H4 (cell line): ENCODE measurements at places on chromosomes 16 and 17. TPM values are rescaled to one million over a fixed set of nuclear protein-coding genes. Genes with fewer than 3 reads are reported as not detected.
A peak's percentile ranks its signal among the peaks of the same experiment; 100 is the strongest.

Gene RNPS1
- 144 and 152 TPM in 2 replicates for total RNA-seq

Gene CHAD
- not detected in 2 replicates for total RNA-seq

Gene ACAP1
- 0.19 TPM in 1 of 2 replicates, not detected in the other for total RNA-seq

Gene KCNG4
- not detected in 2 replicates for total RNA-seq

Gene ALOXE3
- total RNA-seq = not detected in 2 replicates

Gene CRHR1
- 1.2 and 3.6 TPM in 2 replicates for total RNA-seq

Gene CA5A
- total RNA-seq = not detected in 2 replicates

Gene TERB1
- total RNA-seq = 0.27 TPM in 1 of 2 replicates, not detected in the other

Gene EME1
- 9.4 and 11.9 TPM in 2 replicates for total RNA-seq

Gene SSTR5
- not detected in 2 replicates for total RNA-seq

Gene PLCG2
- 2.2 and 3.2 TPM in 2 replicates for total RNA-seq

Gene XAF1
- total RNA-seq = 33.0 and 44.8 TPM in 2 replicates

Gene CCL17
- not detected in 2 replicates for total RNA-seq

Gene NPIPB2
- 1.0 TPM in 1 of 2 replicates, not detected in the other for total RNA-seq

Gene RDM1
- total RNA-seq = 0.66 and 1.1 TPM in 2 replicates

DNA sequence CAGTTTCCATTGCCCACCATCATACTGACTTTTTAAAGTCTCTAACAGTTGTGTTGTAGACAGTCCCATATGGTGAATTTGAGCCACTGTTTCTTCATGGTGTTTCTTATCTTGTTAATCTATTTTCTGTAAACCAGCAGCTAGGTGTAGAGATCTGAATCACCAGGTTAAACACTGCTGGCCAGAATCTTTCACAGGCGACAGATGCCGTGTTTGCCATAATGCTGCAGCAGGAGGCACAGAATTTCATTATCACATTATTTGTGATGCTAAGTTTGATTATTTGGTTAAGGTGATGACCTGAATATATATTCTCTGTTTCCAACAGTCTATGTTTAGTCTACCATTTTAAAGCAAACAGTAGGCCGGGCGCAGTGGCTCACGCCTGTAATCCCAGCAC lies 11.5 kb upstream of the CNGB1 start:
- no peak for DNase-seq

DNA sequence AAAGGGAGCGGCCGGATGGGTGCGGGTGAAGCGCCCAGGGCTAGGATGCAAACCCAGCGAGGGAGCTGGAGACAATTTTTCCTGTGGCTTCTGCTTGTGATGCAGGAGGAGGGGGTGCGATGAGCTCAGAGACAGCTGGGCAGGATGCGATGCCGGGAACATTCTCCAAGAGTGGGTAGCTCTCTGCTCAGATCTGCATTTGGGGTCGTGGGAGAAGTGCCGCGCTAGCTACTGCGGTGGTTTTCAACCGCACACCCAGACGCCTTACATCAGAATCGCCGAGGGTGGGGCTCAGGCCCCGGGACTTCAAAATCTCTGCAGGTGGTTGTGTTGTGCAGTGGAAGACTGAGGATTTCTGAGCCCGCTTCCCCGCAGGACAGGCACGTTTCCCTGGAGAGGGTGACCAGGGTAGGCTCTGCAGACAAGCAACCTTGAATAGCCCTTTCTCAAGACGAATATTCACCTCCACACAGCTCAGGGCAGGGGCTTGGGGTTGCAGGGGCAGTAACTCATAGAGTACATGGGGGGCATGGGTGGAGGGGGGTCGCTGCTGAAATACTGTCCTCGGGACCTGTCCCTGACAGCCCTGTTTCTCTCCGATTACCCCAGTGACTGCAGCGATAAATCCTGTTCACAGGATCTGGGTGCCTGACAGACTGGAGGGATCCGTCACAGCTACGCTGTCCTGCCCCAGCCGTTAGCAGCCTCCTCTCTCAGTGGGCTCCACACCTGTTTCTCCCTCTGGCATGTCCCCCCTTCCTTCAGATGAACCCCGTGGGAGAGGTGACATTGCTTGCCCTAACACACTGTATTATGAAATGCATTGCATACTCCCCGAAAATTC lies 63.3 kb downstream of the HAPSTR1 start:
- DNase-seq = no peak

DNA sequence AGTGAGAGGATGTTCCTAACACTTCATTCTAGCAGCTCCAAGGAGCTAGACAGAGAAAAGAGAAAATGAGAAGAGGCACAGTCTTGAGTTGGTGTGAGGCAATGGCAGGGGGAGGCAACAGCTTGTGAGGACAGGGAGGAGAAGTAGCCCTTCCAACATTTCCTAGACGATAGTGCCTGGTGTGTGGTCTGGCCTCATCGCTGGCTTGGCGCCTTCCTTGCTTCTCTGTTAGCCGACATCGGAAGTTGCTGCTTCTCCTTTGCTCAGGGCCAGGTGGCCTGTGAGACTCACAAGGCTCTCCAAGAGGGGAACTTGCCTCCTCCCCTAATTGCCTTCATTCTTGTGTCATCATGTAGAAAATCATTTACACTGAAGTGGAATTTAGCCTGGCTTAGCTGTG lies 208.7 kb downstream of the MAP2K4 start:
- DNase-seq = no peak

DNA sequence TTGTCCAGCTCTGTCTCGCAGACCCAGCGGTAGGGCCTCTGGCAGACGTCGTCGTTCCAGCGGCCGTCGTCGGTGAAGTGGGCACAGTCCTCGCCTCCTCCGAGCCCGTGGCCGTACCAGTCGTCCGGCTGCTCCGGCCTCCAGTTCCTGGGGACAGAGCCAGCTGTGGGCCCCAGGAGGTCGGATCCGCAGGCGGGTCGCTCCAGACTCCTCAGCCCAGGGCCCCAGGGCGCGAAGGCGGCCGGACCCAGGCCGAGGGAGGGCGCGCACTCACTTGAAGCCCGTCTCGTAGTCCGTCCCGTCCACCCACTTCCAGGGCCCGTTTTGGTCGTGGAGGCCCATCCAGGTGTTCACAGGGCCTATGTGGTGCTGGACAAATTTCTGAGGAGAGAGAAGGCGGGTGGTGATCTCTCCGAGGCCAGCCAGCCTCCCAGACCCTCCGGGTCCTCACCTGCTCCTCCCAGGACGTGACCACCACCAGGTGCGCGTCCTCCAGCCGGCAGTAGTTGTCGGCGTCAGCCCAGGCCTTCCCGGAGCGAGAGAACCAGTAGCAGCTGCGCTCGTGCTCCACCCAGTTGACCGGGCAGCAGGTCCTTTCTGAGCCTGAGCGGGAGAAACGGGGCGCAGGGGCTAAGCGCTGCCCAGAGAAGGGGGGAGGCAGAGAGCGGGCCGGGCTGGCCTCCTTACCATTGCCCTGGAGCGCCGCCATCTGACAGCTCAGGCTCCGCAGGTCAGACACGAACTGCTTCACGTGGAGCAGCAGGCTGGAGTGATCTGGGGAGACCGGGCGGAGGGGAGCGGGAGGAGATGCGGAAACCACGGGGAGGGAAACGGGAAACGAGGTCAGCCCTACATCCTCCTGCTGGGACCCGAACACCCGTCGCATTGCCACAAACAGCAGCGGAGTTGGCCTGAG lies 5.2 kb downstream of the ASGR1 start:
- no peak for DNase-seq

- no peak for DNase-seq
Observed at GRCh38 chr17:64252831-64253230, 10.2 kb downstream of the TEX2 start.

- DNase-seq = no peak
Observed at GRCh38 chr17:64662774-64663367, 764 bp upstream of the SMURF2 start.

- DNase-seq = no peak
Observed at GRCh38 chr17:78798695-78799559, 16.9 kb upstream of the CYTH1 start.

GRCh38 chr16:61678182-61678581 lies 358.1 kb downstream of the CDH8 start:
- no peak for DNase-seq

DNA sequence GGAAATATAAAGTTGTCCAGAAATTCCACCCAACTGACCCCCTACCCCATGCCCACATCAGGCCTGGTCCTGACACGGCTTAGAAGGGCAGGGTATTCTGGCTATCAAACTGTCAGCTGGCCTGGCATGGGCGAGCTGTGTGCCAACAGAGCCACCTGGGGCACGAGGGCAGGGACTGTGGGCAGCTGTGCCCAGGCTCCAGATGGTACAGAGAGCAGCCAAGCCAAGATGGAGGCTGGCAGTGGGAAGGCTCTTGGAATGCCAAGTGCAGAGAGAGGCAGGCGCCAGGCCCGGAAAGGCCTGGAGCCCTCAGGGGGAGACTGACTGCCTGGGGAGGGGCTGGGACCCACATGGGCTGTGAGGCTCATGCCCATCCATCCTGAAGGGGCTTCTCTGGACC lies 24.3 kb upstream of the PHF12 start:
- no peak for DNase-seq

GRCh38 chr16:31460582-31461002 lies 1.3 kb downstream of the ARMC5 start:
- peak; percentile 64 for DNase-seq

- no peak for DNase-seq
Observed at GRCh38 chr16:75486014-75486675, 9.1 kb downstream of the CHST6 start.

- DNase-seq = no peak
Observed at GRCh38 chr16:1525871-1526607, 7.4 kb upstream of the TMEM204 start.

GRCh38 chr16:89052890-89053724 lies 40.5 kb upstream of the ACSF3 start:
- DNase-seq = peak; percentile 95

GRCh38 chr16:82011199-82011641 lies at the start of gene SDR42E1:
SDR42E1 (minus strand) TSS chr16:82011470; CDS start chr16:82000858, 10,612 bp downstream.
- DNase-seq = no peak

DNA sequence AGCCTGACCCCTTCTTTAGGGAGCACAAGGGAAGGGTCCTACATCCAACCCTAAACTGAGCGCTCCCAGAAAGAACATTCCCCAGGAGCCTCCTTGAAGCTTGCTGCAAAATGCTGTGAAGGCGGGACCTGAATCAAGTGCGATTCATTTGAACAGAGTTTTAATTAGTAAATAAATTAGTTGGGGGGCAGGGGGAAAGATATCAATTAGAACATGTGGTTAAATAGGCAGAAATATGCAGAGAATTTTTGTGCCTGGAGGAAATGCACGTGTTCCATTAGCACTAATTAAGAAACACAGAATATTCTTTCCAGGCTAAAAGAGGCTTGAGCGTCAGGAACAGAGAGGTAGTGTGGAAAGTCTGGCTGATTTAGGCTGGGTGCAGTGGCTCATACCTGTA lies 38.5 kb upstream of the SHISA9 start:
- no peak for DNase-seq

- DNase-seq = no peak
Observed at GRCh38 chr17:82563318-82563717, 43.8 kb downstream of the FOXK2 start.

DNA sequence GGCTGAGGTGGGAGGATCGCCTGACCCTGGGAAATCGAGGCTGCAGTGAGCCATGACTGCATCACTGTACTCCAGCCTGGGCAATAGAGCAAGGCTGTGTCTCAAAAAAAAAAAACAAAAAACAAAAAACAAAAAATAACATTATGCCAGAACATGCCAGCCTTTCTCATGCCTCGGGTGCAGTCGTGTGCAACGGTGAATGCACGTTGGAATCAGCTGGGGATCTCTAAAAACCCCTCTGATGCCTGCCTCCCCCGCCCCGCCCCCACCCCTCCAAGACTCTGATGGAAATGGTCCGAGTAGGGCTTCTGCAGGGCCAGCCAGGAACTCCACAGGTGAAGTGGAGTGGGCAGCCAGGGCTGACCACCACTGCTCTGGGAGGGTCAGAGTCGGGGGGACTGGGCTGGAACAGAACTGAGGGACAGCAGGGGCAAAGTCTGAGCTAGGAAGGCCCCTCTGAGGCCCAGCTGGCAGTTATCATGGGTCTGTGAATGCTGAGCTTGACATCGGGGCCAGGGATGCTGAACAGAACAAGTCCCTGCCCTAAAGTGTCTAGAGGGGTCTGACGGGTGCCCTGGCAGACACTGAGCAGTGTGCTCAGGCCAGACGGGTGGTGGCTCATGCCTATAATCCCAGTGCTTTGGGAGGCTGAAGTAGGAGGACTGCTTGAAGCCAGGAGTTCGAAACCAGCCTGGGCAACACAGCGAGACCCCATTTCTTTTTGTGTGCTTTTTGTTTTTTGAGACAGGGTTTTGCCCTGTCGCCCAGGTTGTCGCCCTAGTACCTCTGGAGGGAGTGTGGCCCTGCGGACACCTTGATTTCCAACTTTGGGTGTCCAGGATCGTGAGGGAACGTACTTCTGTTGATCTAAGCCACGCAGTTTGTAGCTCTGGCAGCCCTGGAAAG lies 193.4 kb upstream of the GSE1 start:
- no peak for DNase-seq

- no peak for DNase-seq
Observed at GRCh38 chr16:78606545-78606944, 507.1 kb downstream of the WWOX start.

GRCh38 chr17:47802341-47803022 lies 19.1 kb downstream of the OSBPL7 start:
- DNase-seq = peak; percentile 61

- DNase-seq = no peak
Observed at GRCh38 chr17:47188271-47188875, 722 bp downstream of the CDC27 start.

- DNase-seq = no peak
Observed at GRCh38 chr17:39271546-39271945, 45.8 kb upstream of the STAC2 start.

DNA sequence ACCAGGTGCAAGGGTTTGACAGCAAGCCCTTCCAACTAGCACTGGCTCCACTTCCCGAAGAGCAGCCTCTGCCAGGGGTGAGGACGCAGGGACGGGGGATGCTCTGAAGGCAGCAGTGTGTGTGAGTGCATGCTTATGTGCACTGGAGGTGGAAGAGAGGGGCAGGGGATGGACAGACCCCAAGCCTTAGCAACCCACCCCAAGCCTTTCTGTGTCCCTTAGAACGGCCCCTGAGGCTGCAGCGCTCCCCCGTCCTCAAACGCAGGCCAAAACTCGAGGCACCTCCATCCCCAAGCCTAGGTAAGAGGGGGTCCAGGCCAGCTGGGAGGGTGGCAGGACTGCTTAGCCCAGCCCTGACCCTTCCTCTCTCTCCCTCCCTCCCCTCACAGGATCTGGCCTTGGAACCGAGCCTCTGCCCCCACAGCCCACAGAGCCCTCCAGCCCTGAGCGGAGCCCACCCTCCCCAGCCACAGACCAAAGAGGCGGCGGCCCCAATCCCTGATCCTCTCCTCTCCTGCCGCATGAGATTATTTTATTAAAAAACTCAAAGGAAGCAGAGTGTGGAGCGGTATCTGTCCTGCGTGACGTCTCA lies 2.9 kb downstream of the ACD start:
- no peak for DNase-seq

GRCh38 chr16:50791522-50791921 lies 49.6 kb downstream of the CYLD start:
- no peak for DNase-seq
